ENCODE measurements at places on chromosomes 11 and 22.

- no peak for DNase-seq
Measured at GRCh38 chr22:19004471-19004870, 68.4 kb upstream of the PRODH start.

- peak; percentile 37 for DNase-seq
Measured at GRCh38 chr22:23263651-23264555, 83.6 kb downstream of the BCR start.

DNA sequence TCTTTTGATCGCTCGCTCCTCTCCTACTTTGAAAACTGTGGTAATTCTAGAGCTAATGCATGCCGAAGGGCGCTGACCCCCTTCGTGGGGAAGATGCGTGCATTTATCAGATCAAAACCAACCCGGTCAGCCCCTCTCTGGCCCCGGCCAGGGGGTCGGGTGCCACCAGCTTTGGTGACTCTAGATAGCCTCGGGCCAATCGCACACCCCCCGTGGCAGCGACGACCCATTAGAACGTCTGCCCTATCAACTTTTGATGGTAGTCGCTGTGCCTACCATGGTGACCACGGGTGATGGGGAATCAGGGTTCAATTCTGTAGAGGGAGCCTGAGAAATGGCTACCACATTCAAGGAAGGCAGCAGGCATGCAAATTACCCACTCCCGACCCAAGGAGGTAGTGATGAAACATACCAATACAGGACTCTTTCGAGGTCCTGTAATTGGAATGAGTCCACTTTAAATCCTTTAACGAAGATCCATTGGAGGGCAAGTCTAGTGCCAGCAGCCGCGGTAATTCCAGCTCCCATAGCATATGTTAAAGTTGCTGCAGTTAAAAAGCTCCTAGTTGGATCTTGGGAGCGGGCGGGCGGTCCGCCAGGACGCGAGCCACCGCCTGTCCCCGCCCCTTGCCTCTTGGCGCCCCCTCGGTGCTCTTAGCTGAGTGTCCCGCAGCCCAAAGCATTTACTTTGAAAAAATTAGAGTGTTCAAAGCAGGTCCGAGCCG is 3898.2 kb upstream of the OR11H1 start:
- no peak for DNase-seq

- no peak for DNase-seq
Measured at GRCh38 chr22:38966942-38967341, 9.5 kb downstream of the APOBEC3A start.

DNA sequence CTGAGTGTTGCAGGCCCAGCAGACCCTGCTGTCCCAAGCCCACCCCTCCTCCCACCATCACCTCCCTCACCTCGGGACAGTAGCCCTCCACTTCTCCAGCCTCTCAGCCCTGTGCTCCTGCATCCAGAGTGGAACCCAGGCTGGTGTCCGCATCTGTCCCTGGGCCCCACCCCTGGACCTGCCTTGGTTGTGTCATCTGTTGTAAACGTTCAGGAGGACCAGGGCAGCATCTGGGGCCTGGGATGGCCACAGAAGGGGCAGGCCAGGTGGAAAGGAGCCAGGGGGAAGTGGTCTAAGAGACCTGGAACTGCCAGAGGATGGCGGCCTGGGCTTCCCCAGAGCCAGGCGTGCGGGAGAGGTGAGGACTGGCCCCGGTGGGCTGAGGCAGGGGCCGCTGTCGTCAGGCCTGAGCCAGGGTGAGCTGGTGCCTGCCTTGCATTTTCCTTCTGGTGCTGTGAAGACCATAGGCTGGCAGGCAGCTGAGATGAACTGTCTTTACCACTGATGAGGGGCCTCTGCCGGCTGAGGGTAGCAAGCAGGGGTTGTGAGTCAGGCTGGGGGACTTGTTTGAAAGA is 26.1 kb upstream of the MGAT3 start:
- no peak for DNase-seq

DNA sequence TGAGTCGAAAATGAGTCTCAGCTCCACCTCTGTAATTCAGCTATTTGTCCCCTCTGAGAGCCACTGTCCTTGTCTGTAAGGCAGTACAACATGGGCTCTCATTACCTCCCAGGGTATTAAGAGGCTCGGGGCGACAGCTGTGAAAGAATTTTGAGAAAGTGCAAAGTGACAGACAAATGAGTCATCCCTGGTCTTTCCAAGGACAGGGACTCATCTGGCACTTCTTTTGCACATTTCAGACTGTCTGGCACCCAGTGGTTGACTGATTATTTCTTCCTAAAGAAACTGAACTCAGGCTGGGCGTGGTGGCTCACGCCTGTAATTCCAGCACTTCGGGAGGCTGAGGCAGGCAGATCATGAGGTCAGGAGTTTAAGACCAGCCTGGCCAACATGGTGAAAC is 62.1 kb upstream of the ARFGAP3 start:
- no peak for DNase-seq

DNA sequence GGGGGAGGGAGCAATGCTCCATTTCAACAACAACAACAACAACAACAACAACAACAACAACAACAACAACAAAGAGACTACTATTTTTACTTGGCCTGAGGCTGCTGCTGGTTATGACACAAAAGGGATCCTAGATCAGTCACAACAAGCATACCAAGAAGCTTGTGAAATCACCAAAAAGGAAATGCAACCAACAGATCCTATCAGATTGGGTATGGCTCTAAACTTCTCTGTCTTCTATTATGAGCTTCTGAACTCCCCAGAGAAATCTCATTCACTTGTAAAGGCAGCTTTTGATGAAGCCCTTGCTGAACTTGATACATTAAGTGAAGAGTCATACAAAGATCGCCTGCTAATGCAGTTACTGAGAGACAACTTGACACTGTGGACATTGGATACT is 10.5 kb upstream of the MS4A2 start:
- DNase-seq = no peak

DNA sequence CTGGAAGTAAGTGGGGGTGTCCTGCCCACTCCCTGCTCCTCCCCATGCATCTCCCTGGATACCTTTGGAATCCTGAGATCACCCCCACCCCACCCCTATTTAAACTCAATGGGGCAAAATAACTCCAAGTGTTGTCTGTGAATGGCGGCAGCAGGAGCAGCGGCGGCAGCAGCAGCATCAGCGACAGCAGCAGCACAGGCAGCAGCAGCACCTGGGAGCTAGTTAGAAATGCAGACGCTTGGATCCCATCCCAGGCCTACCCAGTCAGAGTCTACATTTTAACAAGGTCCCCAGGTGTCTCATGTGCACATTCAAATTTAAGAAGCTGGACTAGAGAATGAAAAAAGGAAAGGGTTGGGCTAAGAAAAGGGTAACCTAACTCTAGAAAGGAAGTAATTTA is 82.6 kb downstream of the SEZ6L start:
- no peak for DNase-seq

DNA sequence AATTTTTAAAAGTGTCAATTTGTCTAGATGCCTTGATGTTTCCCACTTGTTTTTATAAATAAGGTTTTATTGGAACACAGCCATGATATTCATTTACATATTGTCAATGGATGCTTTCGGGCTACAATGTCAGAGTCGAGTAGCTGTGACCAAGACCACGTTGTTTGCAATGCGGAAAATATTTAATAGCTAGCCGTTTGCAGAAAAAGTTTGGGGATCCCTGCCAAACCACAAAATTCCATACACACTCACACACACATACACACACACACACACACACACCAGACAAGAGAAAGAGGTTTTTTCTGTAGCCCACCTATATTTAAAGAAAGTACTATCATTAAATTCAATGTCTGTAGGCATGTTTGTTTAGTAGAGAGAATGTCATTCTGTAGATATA is 58.3 kb downstream of the TYR start:
- no peak for DNase-seq

DNA sequence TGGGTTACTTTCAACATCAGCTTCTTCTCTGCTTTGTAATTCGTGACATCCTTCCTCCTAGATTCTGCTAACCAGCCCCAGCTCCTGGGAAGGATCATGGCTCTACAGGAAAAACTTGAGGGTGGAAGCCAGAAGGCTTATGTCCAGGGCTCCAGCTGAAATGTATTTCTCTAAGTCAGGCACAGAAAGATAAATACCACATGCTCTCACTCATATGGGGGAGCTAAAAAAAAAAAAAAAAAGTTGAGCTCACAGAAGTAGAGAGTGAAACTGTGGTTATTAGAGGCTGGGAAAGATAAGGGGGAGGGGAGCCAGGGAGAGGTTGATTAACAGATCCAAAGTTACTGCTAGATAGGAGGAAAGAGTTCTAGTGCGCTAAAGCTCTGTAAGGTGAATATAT is 74.9 kb downstream of the DSCAML1 start:
- DNase-seq = no peak

DNA sequence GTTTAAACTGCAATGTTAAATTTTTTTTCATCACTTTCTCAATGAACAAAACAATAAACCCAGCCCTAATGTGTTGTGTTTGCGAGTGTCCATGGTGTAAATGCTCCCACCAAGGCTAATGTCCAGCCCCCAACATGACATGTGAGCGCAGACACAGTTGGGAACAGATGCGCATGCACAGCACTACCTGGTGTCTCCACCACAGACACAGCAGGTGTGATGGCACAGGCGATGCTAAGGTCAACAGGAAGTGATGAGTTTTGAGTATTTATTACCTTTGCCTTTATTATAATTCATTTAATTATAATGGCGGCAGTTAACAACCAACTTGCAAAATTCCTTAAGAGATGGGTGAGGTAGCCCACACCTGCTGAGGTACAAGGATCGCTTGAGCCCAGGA is 42.9 kb downstream of the MICAL3 start:
- no peak for DNase-seq

DNA sequence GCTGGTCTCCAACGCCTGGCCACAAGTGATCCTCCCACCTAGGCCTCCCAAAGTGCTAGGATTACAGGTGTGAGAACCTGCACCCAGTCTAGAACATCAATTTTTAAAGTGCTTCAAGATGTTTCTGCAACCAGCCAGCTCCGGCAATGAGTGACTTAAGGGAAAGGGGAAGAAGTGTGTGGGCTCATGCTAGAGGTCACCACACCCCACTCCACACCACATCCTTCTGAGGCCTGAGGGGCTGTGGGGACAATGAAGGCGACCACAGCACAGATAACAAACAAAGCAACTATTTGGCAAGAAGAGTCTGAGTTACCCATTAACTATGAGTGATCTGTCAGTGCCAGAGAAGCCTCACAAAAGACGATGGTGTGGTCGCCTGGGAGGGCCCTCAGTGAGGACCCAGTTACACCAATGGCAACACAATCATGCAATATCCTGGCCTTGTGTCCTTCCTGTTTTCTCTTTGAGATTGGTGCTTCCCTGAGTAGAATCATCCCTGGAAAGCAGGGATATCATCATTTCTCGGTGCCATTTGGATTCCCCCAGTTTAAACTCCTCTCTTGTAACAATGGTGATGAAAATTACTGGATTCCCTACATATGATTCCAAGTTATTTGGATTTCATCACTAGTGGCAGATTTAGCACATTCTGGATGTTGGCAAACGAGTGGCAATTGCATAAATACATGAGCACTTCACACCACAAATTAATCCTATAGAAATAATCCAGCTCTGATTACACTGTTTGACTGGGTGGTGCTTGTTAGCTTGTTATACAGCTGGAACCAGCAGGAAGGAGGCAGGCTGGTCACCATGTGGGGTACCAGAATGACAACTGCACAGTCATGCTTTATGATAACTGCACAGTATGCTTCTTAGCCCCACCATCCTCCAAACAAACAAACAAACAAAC is 18.4 kb downstream of the ABTB2 start:
- no peak for DNase-seq

DNA sequence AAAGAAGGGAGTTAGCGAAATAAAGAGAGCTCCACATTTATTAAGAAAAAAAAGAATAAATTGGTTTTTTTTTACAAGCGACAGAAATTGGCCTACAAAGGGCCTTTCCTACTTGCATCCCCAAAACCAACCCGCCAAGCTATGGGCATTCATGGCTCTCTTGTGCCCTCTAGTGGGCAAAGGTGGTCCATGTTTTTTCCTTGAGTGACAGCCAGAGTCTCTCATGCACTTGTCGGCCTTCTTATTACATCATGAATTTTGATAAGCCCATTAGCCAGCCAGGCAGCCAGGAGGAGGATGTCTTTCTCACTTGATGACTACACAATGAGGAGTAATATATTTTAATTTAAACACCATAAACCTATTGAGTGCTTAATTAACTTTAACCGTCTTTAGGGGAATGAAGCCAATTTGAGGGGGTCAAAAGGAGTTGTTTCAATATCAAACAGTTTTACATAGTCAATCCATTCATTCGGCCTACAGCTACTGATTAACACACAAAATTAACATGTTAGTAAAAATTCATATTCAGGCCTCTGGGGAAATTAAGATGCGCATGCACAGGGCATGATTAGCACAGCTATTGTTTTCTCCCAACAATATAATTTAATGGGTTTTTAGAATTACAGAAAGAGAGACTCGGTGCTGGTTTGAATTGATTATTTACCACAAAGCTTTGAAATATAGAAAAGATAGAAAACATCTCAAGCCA is 85.5 kb downstream of the RCN1 start:
- DNase-seq = peak; percentile 72

DNA sequence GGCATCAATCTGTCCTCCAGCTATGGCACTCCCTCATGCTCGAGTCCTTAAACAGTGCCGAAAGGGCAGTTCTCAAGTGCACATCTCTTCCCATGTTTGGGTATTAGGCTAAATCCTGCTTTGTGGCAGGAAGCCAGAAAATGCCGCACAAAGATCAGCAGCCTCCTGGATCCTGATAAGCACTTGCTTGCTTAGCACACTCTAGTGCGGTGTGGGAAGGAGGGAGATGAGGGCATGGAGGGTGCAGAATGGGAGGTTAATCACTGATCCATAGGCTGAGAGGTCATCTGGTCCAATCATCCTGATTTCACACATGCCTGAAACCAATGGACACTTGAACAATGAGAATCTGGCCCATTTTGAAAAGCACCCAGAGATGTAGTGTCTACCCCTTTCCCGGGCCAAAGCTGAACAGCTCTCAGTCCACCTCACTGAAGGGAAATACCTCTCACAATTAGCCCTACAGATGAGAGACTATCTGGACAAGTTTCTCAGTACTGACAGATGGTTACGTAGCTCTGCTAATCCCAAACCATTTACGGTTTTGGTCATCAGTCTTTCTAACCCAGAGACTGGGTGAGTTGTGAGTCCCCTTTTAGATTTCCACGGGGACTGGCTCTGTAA is 29.8 kb upstream of the CHRM4 start:
- DNase-seq = no peak

- no peak for DNase-seq
Measured at GRCh38 chr11:28142724-28143123, 34.5 kb downstream of the METTL15 start.

Data from activated T-cell treated with anti-CD3 and anti-CD28 coated beads, Interleukin-2, amount 50 U/mL, for 4 hours (primary cell).